ENCODE measurements at places on chromosomes 1 and 21. TPM values are rescaled to one million over a fixed set of nuclear protein-coding genes. Genes with fewer than 3 reads are reported as not detected.

The PRR9 gene
- not detected for total RNA-seq

DNA sequence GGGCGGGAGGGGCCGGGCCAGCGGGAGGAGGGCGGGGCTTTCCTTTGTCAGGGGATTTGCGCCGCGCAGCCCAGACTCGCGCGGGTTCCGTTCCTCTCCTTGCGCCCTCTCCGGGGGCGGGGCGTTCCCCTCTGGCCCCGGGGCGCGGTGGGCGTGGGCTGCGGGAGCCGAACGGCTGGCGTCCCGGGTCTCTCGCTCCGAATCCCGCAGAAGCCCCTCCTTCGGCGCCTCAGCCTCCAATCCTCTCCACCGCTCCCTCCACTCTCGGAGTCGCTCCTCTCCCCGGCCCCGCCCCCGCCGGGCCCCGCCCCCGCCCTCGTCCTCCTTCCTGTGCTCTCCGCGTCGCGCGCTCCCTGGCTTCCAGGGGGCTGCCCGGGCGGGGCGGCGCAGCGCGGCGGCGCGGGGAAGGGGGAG, 82.8 kb upstream of the BMP8A start:
- DNase-seq, result peak; percentile 88

GRCh38 chr1:85460555-85461088, 4.3 kb downstream of the DDAH1 start:
- DNase-seq, result no peak

DNA sequence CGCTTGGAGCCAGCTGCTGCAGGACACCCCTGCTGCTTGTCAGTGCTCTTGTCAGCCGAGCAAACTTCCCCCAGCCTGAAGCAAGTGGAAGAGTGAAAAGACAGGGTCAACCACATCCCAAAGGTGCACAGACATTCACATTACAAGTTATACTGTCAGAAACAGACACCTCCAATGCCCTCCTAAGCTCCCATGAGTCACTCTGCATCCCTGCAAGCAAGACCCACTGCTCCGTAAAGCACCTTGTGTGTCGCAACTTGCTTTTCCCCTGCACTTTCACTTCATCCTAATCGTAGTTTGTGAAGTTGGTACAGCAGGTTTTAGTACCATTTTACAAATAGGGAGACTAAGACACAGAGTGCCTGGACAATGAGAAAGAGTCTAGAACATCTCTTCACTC, 51.1 kb downstream of the KCNH1 start:
- no peak for DNase-seq

DNA sequence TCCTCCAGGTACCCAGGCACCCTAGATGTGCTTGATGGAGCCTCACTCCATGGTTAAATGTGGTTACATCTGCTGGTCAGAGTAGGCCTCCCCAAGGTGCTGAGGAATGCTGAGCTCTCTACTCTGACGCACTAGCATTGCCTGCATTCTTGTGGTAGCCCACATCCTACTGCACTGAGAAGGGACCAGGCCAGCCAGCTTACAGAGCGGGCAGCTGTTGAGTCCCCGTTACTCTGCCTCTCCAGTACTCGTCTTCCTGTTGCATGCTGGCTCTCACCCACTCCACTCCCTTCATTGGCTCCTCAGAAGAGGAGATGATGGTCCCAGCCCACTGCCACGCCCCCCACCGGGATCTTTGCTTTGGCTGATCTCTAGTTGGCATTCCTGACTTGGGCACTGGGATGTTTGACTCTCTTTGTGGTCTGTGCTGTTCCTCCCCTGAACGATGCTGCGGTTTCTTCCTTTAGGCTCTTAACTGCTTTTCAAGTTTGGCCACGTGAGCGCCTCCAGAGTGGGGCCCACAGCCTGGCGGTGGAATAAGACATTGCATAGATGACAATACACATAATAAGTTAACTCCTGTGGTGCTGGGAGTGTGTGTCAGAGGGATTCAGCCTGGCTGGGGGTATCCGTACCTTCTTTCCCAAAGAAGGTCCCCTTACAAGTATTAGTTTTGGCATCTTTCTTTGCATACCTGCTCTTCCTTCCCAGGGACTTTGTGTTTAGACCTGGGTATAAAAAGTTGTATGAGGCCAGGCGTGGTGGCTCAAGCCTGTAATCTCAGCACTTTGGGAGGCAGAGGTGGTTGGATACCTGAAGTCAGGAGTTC, 18.6 kb downstream of the AZIN2 start:
- peak; percentile 79 for DNase-seq

DNA sequence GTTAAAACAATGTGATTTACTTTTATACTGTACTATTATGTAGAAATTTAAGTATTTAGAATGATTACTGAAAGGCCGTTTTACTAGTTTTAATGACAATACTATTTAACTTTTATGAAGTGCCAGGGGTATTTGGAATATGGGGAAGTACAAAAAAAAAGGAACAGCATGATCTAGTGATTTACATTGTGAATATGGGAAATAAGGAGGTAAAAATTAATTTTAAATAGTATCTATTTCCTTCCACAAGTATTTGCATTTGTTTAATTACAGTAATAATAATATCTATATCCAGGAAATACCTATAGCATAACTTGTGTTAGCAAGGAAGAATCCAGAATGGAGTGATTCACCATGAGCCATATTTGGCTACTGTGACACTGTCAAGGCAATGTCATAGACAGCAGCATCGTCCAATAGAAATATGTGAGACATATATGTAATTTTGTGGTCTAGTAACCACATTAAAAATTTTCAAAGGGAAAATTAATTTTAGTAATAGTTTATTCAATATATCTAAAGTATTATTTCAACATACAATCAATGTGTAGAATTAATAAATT, 22.0 kb downstream of the CNST start:
- no peak for DNase-seq

- no peak for DNase-seq
Measured at GRCh38 chr1:69441496-69441895, 126.2 kb upstream of the LRRC7 start.

The TNFRSF9 gene
- total RNA-seq, result 146 TPM

The MASP2 gene
- not detected for total RNA-seq

GRCh38 chr1:192170196-192170984, 12.1 kb downstream of the RGS18 start:
- DNase-seq, result no peak

GRCh38 chr1:86461482-86461881, 7.2 kb upstream of the CLCA1 start:
- no peak for DNase-seq

The KANK4 gene
- total RNA-seq, result not detected

DNA sequence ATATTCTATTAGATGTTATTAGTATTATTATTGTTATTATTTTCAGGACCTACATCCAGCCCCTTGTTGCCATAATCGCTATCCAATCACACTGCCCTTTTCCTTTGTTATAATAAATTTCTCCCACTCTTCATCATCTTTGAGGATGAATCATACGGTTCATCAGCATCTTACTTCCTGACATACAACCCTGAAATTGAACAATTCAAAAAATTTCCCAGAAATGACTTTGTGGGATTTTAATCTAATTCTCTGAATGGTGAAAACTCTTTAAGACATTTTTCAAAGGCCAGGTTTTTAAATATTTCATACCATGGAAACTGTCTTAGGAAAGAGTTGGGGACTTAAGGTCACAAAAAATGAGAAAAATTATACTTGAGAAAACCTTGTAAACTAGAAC, 353.5 kb downstream of the ST6GALNAC3 start:
- no peak for DNase-seq

- no peak for DNase-seq
Measured at GRCh38 chr21:18142655-18143054, 102.0 kb upstream of the CHODL start.

DNA sequence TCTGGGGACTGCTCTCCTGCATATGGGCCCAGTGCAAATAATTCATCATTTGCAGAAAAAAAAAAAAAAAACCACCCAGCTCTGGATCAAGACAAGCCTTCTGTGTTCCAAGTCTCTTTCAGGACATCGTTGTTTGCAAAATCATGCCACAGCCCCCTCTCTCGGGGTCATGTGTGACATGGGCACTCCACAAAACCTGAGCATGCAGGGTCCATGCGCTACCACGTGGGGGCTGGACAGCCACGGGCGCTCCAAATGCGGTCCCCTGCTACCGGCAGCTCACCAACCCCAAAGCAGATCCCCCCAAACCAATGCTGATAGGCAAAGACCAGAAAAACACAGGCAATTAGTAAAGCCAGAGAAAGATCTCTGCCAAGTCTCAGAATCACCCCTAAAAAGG, 17.6 kb downstream of the NPHP4 start:
- DNase-seq, result no peak

DNA sequence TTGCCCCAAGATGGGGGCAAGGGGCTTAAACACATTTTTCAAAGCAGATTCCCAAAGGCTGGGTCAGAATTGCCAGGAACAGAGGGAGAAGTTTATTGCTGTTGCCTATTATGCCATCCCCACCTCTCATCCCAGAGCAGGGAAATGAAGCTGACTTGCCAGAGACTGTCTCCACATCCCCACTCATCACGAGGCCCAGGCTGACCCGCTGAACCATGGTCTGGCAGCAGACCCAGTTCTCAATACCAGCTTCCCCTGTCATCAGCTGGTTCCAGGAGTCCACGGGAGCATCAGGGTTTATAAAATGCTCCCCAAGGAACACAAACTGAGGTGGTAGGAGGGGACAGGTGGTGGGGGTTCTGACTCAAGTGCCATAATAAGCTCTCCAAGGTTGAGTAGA, 605.9 kb downstream of the NPHP4 start:
- DNase-seq, result no peak

- DNase-seq, result no peak
Measured at GRCh38 chr21:21439761-21440160, 441.6 kb downstream of the NCAM2 start.

- no peak for DNase-seq
Measured at GRCh38 chr1:12666141-12666735, 22.4 kb downstream of the AADACL4 start.

DNA sequence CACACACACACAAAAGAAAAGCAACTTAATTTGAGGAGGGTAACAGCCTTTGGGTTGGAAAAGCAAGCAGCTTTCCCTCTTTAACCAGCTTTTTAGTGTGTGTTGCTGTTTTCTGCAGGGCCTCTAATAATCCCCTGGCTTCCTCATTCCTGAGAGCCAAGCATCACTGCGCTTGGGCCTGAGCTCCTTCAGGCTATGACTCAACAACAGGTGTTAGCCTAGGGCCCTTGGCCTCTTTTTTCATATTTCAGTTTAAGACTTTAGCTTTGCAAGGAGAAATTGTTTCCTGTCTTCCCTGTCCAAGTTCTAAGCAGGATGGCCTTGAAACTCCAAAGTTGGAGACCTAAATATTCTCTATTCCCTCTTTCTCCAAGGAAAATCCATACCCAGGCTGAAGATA, 26.2 kb upstream of the SNX27 start:
- no peak for DNase-seq

DNA sequence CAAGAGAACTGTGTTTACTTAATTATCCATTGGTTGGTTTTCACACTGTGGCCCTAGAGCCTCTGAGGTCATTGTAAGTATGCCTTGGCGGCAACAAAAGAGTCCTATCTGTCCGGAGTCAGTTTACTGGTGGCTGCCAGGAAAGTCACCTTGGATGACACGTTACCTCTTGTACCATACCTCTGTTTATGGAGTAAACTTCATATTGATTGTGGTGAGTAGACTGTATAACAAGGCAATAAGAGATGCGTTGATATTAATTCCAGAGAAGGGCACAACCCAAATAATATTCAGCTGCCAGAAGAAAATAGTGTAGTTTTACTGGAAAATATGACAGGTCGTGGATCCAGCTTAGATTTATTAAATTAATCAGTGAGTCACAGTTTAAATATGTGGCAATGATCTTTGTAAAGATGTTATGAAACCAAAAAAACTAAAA, 20.4 kb upstream of the KIF14 start:
- DNase-seq, result no peak

The LAMTOR5 gene
- total RNA-seq, result 170 TPM

GRCh38 chr1:204431310-204432184, 19.9 kb upstream of the PPP1R15B start:
- peak; percentile 70 for DNase-seq

DNA sequence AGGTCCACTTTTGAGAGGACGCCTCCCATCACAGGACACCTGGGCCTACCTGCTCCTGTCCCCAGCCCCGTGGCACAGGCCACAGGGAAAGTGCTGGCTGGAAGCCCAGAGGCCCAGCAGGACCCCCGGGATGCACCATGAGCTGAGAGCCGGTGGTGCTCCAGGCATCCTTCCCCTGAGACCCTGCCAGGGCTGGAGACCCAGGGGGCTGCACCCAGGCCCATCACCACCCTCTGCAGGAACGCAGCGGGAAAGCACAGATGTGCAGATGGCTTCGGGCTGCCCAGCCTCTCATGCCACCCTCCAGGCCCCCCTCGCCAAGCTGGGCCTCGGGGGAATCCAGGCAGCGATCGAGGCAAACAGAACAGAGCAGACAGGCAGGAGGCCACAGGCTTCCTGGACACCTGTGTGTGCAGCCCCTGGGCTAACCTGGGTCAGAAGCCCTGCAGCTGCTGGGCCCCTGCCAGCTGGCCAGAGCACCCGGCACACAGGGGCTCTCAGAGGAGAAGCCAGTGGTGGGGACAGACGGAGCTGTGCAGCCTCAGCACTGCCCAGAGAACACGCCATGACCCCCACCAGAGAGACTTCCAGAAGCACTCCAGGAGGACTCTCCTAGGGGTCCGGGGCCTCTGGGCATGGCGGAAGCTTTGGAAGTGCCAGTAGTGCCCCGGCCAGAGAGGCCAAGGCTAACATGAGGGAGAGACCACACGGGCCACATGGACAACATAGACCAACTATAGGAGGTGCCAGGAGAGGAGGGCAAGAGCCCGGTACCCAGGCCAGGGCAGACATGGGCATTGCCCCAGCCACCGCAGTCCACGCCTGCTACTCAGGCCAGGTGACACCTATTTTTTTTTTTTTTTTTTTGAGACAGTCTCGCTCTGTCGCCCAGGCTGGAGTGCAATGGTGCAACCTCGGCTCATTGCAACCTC, 71.4 kb downstream of the ARHGEF16 start:
- no peak for DNase-seq

- no peak for DNase-seq
Measured at GRCh38 chr1:220983877-220984635, 104.8 kb downstream of the HLX start.

DNA sequence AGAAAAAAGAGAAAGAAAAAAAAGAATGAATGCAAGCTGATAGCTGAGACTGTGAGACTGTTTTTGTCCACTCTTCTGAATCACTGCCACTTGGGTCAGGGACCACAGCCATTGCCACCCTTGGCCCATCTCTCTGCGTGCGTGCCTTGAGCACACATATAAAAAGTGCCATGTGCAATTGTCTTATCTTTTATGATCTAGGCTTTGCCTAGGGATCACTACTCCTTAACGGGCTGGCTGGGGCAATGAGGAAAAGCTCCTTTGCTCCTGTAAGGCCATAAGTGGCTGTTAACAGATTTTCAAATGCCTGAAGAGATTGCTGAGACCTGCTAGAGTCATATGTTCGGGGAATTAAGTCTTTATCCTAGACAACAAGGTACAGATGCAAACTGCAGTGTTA, 8.2 kb downstream of the SPATA46 start:
- no peak for DNase-seq

The BECN2 gene
- not detected for total RNA-seq

- DNase-seq, result no peak
Measured at GRCh38 chr1:244376126-244376525, 75.6 kb downstream of the ADSS2 start.

GRCh38 chr1:227357927-227358302, 39.6 kb upstream of the CDC42BPA start:
- no peak for DNase-seq

- no peak for DNase-seq
Measured at GRCh38 chr1:243364866-243365265, 109.0 kb downstream of the SDCCAG8 start.
